Activated CD4-positive, alpha-beta T cell treated with anti-CD3 and anti-CD28 coated beads for 4 hours (primary cell): ENCODE measurements at places on chromosomes 16 and 17.

DNA sequence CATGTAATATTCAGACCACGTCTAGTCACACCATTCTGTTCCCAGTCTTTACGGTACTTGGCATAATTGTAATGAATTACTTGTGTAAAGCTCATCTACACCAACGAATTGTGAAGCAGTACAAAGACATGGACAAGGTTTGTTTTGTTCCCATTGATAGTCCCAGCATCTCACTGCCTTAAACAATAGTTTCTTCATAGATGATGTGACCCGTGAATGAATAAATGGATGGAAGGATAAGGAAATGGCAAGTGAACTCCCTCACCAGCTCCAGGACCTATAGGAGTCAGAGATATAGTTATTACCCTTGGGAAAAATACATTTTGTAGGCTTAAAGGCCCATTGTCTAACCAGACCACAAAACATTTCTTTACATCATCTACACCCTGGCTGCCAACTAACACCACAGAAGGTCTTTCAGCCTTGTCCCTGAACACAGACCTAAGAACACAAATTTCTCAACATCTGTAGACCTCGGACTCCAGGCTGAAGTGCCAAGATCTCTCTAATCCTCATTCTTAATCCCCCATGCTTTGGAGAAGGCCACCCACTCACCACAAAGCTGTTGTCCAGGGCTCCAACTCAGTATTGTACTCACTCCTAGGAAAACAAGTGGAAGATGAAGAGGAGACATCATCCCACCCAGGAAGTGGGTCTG lies 38.2 kb downstream of the MAF start:
- DNase-seq, result no peak

GRCh38 chr16:87550495-87550961 lies 51.8 kb upstream of the JPH3 start:
- peak; percentile 62 for DNase-seq

- DNase-seq, result no peak
Measured at GRCh38 chr16:85570735-85571562, 42.2 kb upstream of the GSE1 start.

DNA sequence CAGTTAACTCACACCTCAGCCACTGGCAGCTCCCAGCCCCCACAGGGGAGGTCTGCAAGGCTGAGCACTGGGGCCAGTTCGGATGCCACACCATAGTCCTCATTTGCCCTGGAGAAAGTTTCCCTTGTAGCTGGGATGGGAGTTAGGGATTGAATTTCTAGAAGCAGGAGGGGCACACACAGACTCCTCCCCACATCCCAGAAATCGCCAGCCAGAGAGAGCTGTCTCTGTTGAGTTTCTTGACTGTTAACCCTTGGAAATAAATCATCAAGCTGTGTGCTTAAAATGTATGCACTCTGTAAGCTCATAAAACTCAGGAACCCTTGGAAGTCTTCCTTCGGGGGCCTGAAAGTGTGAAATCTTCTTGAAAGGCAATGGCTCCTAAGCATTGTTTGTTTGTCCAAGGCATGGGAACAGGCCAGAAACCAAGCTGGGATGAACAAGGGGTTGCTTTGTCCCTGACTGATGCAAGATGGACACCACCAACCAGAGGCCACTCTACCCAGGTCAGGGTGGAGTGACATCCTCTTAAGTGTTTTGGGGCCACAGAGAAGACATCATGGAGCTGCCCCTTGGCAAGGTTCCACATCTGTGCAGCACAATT lies 394 bp upstream of the PRM3 start:
- DNase-seq, result no peak

DNA sequence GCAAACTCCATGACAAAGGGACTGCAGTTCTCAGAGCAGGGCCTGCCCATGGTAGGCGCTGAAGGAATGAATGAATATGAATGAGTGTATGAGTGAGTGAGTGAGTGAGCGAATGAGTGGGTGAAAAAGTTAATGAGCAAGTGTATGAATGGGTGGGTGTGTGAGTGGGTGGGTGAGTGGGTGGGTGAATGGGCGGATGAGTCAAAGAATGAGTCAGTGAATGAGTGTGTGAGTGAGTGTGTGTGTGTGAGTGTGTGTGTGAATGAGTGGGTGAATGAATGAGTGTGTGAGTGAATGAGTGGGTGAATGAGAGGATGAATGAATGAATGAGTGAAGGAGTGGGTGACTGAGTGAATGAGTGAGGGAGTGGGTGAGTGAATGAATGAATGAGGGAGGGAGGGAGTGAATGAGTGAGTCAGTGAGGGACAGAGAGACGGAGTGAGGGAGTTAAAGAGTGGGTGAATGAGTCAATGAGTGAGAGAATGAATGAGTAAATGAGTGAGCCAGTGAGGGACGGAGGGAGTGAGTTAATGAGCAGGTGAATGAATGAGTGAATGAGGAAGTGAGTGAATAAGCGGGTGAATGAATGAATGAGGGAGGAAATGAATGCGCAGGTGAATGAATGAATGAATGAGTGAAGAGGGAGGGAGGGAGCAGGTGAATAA lies 11.1 kb upstream of the CHMP6 start:
- peak; percentile 56 for DNase-seq

DNA sequence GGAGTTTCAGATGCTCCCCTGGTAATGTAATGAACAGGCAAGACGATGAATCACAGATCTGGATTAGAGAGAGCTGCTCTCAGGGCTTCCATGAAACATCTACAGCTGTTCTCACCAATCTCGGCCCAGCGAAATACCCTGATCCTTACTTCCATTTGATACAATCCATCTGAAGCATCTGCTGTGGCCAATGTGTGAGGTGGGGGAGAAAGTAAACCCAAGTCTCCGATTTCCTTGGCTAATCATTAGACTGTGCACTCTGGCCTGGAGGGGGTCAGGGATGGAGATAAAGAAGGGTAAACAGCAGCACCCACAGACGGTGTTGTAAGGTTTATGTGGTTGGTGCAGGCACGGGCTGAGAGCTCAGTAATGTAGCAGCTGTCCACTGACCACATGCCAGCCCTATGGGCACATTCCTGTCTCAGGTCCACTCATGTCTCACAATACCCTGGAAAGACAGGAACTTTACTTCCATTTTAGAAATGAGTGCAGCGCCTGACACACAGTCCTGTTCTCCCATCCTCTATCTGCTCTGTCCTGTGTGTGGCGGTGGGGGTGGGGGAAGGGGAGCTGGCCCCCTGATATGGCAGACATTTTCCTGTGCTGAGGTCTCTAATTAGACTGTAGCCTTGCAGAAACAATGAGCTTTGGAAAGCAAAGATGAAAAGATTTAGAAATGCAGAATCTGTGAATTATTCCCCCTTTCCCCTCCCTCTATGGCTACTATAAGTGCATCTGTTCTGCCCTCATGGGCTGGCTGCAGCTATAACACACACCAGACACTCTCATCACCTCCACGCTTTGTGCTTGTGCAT lies 48.3 kb upstream of the ERN1 start:
- DNase-seq, result no peak

DNA sequence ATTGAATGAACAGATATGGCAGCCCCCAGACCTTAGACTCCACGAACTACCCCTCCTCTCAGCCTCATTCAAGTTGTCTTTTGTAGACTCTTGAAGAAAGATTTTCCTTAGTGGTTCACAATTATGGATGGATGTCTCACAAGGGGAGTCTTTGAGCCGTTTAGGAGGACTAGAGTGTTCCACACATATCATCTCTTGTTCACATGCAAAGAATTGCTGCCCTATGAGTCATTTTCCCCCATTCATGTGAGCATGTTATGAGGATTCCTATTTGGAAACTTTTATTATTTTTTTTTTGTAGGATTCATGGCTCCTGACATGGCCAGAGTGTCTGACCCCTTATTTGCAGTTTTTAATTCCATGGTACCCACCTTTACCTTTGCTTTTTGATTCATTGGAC lies 237.1 kb downstream of the SHISA9 start:
- no peak for DNase-seq

GRCh38 chr17:76872221-76872873 lies 4.1 kb downstream of the MGAT5B start:
- DNase-seq, result peak; percentile 13

- no peak for DNase-seq
Measured at GRCh38 chr17:27986805-27987684, 55.4 kb upstream of the NLK start.

- no peak for DNase-seq
Measured at GRCh38 chr16:50520451-50521245, 27.5 kb upstream of the NKD1 start.

DNA sequence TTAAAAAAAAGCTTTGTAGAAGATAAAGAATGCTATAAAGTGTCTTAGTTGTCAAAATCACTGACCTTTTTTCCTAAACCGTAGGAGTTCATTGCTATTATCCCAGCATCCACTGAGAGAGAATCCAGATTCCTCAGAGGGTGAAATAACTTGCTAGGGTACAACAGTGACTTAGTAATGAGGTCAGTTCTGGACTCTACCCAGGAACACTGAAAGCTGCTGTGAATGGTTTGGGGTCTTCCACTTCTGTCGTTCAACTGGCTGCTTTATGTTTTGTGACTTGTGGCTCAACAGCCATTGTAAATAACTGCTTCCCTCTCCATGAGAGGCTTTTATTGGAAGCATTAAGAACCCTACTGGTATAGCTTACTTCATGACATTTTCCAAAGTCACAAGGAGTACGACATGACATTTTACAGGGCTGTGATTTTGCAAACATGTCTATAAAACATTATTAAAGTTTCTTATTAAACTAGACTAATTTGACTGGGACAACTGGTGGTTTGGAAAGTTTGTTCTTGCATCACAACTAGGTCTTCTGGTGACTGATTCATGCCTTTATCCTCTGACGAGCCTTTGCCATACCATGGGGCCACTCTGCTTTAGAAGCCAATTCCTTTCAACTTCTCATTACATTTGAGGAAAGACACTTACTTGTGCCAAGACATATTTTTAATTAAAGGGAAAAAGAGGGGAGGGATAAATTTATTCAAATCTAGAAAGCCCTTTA lies 92.2 kb upstream of the CDH11 start:
- DNase-seq, result no peak

DNA sequence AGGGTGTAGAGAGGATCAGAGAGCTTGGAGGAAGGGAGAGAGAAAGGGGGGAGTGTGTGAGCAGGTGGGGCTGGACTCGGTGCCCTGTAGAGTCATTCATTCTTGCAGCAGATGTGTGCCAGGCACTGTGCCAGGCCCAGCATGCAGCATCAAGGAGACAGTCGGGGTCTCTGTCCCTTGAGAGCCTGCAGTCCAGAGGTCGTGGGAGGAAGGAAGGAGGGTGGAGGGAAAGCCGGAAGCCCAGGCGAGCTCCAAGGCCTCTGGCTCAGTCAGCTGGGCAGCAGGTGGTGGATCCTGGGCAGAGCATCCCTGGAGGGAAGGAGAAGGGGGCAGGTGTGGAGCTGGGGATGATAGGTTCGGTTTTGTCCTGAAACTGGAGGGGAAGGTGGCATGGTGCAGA lies 27.5 kb downstream of the EPN2 start:
- DNase-seq, result no peak

GRCh38 chr16:12750554-12750918 lies 53.2 kb downstream of the CPPED1 start:
- DNase-seq, result no peak

- no peak for DNase-seq
Measured at GRCh38 chr17:78986048-78986648, 6.4 kb upstream of the LGALS3BP start.

DNA sequence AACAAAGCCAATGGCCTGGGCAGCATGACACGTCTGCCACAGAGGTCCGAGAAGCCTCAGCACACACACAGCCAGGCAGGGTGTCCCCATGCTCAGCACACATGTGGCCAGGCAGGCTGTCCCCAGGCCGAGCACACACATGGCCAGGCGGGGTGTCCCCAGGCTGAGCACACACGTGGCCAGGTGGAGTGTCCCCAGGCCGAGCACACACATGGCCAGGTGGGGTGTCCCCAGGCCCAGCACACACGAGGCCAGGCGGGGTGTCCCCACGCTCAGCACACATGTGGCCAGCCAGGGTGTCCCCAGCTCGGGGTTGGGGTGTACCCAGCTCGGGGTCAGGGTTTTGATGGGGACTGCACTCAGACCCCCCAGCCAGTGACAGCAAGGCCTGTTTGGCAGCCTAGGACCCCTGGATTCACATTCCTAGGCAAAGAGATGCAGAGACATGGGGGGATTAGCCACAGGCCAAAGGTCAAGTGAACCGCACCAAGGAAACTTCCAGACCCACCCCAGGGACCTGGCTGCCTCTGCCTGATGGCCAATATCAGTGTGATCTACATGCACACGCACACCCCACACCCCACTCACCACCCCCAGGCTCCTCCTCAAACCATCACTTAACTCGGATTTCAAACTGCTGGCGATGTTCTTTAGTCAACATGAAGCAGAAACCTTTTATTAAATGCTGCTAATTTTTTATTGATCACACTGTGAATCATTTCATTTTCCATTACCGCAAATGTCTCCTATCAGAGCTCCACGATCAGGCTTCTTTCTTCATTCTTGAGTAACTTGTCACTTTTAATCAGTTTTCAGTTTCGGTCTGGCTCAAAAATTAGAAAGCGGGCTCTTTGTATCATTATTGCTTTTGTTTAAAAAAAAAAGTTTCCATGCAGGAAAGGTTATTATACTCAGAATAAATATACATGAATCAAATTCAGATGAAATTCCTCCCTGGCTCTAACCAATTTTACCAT lies 111.4 kb downstream of the ZNF423 start:
- no peak for DNase-seq

- no peak for DNase-seq
Measured at GRCh38 chr16:66167564-66168291, 198.8 kb upstream of the CDH5 start.

GRCh38 chr17:20235747-20236146 lies 226.6 kb downstream of the SPECC1 start:
- no peak for DNase-seq

DNA sequence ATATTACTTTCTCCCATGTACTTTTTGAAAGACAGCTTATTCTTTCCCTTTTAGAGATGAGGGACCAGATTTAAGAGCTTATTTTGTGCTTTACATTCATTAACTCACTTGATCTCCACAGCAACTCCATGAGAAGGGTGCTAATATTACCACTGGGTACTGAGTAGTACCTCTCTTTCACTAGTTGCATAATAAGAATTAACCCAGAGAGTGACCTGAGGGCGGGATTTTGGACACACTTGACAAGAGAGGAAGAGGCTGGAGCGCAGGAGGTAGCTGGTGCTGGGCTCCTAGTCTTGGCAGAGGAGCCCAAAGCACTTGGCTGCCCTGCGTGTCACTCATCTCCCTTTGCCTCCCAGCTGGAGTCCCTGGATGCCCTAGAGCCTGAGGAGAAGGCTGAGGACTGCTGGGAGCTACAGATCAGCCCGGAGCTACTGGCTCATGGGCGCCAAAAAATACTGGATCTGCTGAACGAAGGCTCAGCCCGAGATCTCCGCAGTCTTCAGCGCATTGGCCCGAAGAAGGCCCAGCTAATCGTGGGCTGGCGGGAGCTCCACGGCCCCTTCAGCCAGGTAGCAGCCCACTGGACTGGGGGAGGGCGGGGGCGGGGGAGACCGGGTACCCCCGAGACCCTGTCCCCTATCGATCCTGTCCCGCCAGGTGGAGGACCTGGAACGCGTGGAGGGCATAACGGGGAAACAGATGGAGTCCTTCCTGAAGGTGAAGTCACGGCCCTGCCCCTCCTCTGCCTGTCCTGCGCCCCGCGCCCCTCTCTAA lies 1.7 kb upstream of the MAZ start:
- DNase-seq, result no peak
